ENCODE measurements at places on chromosomes 1 and 21. TPM values are rescaled to one million over a fixed set of nuclear protein-coding genes. Genes with fewer than 3 reads are reported as not detected.

- no peak for DNase-seq
These were observed 2.8 kb downstream of the PERM1 start for GRCh38 chr1:978835-979743.

GRCh38 chr1:199067483-199067882, 428.6 kb downstream of the PTPRC start:
- DNase-seq = no peak

- DNase-seq = peak; percentile 18
These were observed 486.9 kb upstream of the USP24 start for GRCh38 chr1:55702064-55702463.

Gene DISP3
- total RNA-seq = 0.97 TPM

- no peak for DNase-seq
These were observed 822.8 kb downstream of the BRINP3 start for GRCh38 chr1:189654906-189655305.

DNA sequence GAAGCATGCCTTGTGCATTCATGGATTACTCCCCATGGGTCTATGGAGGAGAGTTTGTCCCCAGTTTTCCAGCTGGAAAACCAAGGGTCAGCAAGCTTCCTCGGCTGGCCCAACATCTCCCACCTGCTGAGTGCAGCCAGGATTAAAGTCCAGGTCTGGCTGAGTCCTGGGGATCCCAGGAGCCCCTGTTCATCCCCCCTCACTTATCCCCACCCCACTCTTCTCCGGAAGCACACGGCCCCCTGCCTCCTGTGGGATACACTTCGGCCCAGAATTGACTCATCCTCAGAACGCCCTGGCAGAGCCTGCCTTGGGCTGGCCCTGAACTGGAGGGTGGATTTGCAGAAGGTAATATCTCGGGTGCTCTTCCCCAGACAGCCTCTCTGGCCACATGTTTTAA, 276.1 kb downstream of the NPHP4 start:
- DNase-seq = no peak

- DNase-seq = no peak
These were observed 27.5 kb downstream of the RGS8 start for GRCh38 chr1:182656842-182657397.

Gene APOBEC4
- total RNA-seq = not detected

DNA sequence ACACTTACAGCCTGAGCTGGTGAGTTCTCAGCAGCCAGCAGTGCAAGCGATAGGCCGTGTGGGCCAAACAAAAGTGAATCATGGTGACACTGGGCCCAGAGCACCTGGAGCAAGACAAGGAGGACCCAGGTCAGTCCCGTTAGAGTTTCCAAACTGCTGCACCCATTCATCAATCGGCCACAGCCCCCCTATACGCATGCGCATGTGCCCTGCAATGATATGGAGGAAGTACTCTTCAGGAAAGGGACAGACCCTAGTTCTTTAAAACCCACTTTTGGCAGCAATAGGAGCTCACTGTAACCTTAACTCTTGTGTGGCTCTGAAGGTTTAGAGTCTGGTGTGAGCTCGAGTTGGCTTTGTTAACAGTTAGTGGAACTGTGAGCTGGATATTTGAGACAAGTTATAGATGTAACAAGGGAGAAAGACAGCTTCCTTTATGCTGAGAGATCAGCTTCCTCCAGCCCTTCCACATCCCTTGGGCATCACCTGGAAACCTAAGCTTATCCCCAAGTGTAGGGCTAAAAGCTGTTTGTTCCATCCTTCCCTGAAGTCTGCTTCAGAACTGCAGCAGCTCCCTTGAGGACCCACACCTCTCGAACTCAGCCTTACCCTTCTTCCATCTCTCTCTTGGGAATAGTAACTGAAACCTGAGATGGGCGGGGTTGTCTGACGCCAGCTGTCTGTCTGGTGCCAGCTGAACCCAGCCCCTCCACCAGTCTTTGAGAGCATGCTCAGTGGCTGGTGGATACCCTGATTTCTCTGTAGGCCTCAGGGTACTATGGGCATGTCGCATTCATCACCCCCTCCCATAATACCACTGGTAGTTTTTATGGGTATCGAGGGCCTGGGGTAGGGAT, 17.7 kb downstream of the NMNAT1 start:
- peak; percentile 79 for DNase-seq

Gene UBXN10
- 0.35 TPM for total RNA-seq

DNA sequence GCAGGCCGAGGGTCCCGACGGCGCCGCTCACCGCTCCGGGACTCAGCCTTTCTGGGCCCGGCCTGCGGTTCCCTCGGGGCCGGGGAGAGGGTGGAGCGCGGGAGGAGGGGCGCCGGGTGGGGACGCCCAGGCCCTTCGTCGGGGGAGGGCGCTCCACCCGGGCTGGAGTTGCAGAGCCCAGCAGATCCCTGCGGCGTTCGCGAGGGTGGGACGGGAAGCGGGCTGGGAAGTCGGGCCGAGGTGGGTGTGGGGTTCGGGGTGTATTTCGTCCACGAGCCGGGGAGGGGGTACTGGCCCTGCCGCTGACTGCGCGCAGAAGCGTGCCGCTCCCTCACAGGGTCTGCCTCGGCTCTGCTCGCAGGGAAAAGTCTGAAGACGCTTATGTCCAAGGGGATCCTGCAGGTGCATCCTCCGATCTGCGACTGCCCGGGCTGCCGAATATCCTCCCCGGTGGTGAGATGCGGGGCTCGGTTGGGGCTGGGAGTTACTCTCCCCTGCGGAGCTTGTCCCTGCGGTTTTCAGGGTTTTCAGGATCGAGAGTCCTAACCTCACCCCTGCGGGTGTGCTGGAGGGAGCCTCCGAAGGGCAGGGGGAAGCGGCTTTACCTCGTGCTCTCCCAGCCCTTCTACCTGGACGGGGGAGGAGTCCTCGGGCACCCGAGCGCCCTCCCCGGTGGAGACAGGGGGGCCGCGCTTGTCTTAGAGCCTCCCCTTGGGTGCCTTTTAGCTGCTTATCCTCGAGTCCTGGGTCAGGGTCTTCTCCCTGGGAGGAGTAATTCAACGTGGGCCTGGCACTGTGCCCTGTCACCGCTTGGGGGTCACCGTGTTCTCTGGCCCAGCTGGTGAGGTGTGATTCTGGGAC, 2.1 kb downstream of the SAMD11 start:
- no peak for DNase-seq

Gene C1QB
- total RNA-seq = not detected

GRCh38 chr1:1925437-1926345, 6.6 kb upstream of the TMEM52 start:
- DNase-seq = no peak

DNA sequence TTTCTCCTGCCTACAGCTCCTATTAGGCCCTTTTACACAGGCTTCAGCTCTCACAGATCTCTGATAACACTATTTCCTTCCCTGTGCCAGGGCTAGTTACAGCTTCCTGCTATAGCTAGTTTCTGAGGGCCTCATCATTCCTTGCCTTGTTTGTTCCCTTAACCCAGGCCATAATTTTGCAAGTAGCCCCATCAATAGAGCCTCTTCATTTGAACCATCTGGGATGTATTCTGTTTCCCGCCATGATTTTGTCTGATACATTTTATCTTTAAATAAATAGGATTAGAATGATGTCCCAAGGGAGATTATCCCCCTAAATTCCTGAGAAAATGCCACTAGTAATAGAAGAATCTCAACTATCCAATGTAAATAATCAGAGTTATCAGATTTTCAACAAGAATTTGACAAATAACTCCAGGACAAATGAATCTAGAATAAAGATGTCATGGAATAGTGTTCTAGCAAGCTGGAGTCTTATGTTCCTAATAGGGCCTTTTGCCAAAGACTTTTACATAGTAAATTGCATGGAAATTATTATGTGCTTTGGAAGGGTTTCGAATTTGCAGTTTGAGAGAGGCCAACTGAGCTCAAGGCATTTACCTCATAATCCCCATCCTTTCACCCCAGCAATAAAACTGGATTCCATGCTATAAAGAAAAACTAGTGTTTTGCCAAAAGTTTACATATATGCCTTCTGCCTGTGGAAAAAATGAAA, 16.1 kb downstream of the IFT25 start:
- no peak for DNase-seq

GRCh38 chr1:192265516-192266173, 51.1 kb upstream of the RGS21 start:
- no peak for DNase-seq

- DNase-seq = no peak
These were observed 87.0 kb upstream of the IRF2BP2 start for GRCh38 chr1:234697015-234697414.

DNA sequence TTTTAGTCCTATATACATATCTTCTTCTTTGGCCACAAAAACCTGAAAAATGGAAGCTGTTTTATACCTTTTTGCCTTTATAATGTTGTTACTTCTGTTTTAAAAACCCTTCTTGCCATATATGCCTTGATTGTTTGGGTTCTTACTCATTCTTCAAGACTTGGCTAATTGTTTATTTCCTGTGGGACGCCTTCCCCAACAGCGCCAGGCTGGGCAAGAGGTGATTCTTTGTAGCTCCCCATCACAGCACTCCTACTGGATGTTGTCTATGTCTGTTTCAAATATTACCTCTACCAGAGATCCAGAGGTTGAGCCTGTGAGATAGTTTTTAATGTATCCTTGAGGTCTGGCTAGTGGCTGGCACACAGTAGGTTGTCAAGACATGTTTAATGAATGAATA, 73.2 kb upstream of the CYP2J2 start:
- no peak for DNase-seq

DNA sequence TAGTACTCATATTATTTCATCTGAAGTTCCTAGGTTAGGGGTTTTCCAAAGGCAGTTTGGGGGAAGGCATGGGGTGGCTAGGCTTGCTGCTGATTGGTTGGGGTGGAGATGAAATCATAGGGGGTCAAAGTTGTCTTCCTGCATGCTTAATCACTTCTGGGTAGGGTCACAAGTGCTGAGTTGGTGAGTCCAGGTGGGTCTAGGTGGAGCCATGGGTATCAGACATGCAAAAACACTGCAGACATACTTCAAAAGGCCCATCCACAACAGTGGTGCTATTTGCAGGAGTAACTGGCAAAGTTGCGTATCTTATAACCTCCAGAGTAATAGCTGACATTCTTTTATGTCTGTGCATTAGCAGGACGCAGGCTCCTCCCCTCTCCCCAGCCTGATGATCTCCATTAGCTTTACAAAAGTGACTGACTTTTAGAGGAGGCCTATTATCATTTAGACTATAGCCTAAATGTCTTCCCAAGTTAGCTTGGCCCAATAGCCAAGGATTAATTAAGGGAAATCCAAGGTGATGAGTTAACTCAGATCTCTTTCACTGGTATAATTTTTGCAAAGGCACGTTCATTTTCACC, 374.4 kb upstream of the PRMT6 start:
- no peak for DNase-seq

DNA sequence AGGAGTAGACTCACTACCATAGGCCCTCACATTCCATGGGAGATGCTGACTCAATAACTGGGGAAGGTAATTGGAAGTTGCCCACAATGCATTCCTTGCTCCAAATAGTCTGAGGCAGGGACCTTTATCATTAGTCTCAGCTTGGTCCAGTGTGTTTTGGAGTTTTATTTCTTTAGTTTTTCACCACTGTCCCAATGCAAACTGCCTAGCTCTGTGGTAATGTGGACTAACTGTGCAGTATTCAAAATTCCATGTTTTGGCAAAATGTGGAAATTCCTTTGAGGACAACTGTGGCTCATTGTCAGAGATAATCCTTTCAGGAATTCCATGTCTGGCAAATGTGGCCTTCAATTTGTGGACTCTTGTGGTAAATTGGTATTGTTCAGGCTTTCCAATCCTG, 78.1 kb upstream of the PAPPA2 start:
- no peak for DNase-seq

DNA sequence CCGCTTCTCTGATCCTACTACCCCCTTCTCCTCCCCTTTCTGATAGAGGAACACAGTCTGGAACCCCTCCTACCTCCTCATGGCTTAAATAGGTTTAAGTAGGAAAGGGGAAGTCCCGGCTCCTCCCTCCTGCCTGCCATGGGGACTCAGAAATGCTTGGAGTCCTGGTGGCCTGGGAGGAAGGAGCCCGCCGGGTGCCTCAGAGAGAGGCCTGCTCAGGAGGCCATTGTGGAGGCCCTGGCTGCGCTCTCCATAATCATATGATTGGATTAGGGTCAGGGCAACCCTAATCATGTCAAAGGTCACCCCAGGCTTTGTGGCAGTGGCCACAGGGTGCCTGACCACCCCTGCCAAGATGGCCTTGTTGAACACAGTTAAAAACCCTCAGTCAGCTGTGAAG, 29.0 kb downstream of the WNT3A start:
- DNase-seq = no peak

Gene OSCP1
- total RNA-seq = 3.5 TPM

GRCh38 chr21:38123626-38124025, 133.2 kb upstream of the KCNJ15 start:
- no peak for DNase-seq

- DNase-seq = peak; percentile 87
These were observed 6.0 kb upstream of the PITHD1 start for GRCh38 chr1:23772049-23772853.

DNA sequence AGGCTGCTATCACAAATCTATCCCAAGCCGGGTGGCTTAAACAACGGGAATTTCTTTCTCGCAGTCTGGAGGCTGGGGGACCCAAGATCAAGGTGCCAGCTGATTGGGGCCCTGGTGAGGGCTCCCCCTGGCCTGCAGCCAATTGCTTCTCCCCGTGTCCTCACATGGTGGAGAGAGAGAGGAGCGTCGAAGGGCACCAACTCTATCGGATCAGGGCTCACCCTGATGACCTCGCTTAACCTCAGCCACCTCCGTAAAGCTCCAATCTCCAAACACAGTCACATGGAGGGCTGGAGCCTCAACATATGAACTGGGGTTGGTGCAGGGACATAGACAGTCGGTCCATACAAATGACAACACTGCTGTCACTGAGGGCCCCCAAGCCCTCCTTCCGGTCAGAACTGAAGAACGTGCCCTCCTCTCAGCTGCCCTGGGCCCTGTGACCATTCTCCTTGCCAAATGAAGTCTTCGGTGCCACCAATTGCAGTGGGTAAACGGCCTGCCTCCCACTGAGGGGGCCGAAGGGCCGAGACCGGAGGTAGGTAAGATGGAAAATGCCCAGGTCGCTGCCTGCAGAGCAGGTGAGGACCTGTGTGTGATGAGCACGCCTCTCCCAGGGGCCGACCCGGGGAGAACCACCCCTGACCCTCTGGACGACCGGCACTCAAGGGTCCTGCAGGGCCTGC, 211.0 kb downstream of the TOMM20 start:
- no peak for DNase-seq

Gene C4BPA
- not detected for total RNA-seq

DNA sequence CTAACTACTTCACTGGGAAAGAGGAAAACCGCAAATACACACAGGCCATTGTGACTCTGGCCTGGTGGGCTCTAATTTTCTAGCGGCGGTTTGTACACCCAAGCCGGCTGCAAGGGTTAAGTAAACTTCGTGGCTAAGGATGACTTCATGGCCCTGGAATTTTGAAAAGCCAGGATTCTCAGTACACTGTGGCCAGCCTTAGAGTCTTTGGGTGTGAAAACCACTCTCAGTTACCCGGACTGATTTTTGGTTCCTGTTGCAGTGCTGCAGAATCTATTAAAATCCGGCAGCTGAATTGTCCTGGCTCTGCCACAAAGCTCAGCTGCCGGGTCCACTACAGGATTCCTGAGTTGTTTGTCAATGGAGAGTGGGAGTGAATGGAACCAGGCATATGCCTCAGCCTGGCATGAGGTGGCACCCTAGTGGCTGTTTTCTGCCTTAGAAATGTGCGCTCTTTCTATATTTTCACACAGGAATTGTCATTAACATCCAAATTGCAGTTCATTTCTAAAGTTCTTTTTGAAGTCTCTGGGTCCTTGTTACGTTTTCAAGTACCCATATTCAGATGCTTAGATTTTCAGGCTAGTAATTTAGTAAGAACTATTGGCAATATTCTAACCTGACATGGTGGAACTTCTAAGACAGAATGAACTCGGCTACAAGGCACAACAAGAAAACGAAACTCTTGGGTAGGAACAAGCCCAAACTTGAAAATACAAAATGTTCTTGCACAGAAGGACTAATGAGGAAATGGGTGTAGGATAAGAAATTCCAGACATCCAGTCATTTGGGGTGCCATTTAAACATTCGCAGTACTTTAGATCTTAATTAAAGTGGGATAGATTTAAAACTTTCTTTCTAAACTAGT, 255.9 kb downstream of the NFIA start:
- DNase-seq = no peak
